ENCODE measurements at places on chromosomes 11 and 22. TPM values are rescaled to one million over a fixed set of nuclear protein-coding genes. Genes with fewer than 3 reads are reported as not detected.

GRCh38 chr22:29689880-29690213, 30.0 kb upstream of the CABP7 start:
- peak; percentile 73 for DNase-seq

DNA sequence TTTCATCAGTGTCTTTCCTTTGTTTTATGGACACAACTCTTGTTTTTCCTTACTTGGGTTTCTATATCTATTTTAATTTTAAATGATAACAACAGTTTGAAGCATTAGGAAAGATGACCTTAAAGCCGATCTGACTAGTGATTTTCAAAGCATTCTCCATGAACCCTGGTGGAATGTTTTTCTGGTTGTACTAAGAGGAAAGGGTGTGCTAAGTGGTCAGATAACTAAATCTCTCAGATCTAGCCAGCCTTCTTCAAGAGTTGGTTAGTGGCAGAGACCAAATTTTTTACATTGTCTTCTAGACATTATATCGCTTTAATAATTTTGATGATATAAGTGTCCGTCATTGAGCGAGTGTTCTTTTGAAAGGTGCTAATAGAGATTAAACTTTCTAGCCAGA, 134.4 kb downstream of the METTL15 start:
- no peak for DNase-seq

Gene ST3GAL4
- 9.8 TPM for total RNA-seq

Gene SLC35F2
- total RNA-seq = 9.1 TPM

DNA sequence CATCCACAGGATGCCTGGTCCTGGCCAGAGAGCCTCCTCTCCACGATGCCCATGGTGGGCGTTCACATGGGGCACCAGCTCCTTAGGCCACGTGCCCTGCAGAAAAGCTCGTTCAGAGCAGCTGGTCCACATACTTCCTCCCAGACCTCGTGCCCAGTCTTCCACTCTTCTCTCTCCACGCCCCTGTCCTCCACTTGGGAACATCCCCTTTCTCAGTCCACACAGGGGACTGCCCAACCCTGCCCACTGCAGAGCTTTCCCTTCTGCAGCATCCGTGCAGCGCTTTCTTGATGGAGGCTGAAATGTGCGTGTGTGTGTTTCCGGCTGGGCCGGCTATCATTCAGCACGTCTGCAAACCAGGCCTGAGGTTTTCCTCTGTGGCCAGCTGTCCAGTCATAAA, 11.3 kb downstream of the TPCN2 start:
- DNase-seq = no peak

DNA sequence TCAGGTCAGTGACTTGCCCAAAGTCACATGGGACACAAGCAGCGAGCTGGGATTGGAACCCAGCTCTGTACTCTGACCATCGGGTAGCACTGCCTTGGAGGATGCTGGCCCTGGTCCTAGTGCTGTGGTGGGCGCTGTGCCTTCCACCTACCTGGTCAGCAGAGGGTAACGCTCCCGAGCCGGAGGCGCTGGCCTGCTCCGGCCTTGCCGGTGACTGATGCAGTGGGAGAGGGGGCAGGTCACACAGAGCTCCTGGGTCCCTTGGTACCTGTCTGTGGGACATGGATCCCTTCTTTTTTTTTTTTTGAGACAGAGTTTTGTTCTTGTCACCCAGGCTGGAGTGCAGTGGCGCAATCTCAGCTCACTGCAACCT, 43.0 kb downstream of the CACNA1I start:
- no peak for DNase-seq

Gene TEF
- total RNA-seq = 32.0 TPM

GRCh38 chr11:128235426-128235825, 351.9 kb downstream of the ETS1 start:
- DNase-seq = no peak

DNA sequence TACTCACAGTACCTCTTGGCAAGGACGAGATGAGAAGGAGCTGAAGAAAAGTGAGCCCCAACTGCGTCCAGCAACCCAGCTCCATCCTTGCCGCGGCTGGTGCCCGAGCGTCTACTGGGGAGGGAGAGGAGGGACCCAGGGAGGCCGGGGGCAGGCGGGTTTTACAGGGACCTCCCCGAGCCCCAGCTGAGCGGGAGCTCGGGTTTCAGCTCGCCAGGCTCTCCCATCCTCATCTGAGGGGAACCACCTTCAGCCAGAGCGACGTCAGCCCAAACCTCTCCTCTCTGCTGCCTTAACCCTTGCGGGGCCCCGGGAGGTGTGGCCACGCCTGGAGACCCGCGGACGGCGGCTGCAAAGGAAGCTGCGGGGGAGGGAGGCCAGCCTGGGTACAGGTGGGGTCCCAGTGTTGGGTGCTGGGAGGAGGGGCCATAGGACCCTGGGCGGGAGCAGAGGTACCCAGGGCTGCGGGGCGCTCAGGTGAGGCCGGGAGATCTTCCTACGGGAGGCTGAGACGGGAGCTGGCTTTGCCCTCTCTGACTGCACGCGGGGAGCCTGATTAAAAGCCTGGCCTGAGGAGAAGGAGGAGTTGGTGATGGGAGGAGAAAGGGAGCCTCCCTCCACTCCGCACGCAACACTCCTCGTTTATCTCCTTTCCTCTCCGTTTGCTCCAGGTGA, at the start of gene PAMR1:
Gene PAMR1 (minus strand): TSS at position 116 of the 675 bp plus-strand sequence. CDS start 31 bp downstream, at position 85.
- peak; percentile 51 for DNase-seq

Gene NCR3LG1
- total RNA-seq = 3.3 TPM

Gene CARD16
- 13.2 TPM for total RNA-seq

All from Peyer's patch (tissue), 4 donors.